NCI-H187 treated with DMSO at 0.1 percent for 48 hours (cell line): ENCODE measurements at places on chromosomes 16 and 17.

DNA sequence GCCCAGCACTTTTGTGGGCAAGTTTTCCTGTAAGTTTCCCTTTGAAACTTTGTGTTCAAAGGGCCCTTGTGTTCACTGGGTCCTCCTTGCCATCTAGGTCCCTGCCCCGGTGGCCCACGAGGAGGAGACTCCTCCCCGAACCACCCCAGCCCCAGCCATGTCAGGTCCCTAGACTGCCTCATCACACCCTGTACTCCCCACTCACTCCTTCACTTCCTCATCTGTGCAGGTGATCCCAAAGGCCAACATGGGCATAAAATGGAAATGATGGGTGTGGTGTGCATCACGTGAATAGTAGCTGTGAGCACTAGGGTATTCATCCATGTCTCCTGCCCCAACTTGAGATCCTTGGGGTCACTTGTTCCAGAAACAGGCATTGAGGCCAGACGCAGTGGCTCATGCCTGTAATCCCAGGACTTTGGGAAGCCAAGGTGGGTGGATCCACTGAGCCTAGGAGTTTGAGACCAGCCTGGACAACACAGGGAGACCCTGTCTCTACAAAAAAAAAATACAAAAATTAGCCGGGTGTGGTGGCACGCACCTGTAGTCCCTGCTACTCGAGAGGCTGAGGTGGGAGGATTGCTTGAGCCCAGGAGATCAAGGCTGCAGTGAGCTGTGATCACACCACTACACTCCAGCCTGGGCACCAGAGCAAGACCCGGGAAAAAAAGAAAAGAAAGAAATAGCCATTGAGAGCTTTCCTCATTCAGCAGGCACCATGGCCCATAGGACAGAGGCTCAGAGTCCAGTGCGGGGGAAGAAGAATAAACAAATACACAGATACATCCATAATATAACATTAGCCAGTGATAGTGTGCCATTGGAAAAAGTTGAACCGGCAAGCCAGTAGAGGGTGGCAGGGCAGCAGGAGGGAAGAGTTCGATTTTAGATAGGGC, 74.5 kb downstream of the KATNIP start:
- DNase-seq = no peak

- DNase-seq = no peak
Observed at GRCh38 chr16:12214509-12214908, 238.0 kb downstream of the SNX29 start.

- DNase-seq = no peak
Observed at GRCh38 chr17:43479948-43480347, 3.8 kb upstream of the DHX8 start.

DNA sequence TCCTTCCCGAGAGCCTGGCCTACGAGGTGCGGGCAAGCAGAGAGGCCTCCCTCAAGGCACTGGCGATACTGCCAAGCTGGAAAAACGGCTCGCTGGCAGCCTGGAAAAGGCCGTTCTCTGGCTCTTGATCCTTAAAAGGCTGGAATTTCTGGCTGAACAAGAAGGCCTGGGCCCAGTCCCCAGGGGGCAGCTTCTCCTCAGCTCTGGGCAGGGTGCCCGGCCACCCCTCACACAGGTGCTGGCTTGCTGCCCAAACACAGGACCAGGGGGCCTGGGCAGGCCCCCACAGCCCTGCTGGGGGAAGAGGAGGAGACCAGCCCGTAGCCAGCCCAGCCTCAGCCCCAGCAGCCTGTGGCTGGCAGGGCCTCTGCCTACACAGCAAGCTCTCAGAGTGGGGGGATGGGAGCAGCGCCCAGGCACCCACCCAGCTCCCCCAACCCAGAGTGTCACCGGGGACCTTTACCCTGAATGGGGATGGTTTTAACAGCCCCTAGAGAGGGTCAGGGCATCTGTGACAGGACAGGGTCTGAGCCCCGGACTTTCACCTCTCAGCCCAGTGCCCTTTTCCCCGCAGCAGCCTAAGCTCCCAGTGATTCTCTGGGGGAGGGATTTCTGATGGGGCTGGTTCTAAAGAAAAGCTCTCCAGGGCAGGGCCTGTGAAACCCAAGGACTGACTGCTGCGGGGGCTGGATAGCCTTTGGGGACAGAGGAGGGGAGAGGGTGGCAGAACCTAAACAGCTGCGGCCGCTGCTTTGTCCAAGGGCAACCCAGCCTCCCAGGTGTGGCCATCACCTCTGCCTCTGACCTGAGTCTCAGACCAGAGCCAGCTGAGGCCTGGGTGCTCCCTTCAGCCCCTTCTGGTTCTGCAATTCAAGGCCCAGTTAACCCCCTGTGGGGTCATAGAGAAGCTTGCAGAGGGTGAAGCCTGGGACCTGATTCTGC, 38.6 kb upstream of the TOB1 start:
- no peak for DNase-seq

- no peak for DNase-seq
Observed at GRCh38 chr17:78242024-78242742, 10.8 kb downstream of the TMEM235 start.

- DNase-seq = no peak
Observed at GRCh38 chr17:50155115-50155819, 4.8 kb upstream of the PPP1R9B start.

- DNase-seq = no peak
Observed at GRCh38 chr16:85861095-85861825, 37.7 kb upstream of the IRF8 start.

GRCh38 chr17:38885728-38886642, 16.1 kb downstream of the LASP1 start:
- DNase-seq = no peak

- DNase-seq = no peak
Observed at GRCh38 chr17:64326420-64327054, 63.5 kb upstream of the TEX2 start.

DNA sequence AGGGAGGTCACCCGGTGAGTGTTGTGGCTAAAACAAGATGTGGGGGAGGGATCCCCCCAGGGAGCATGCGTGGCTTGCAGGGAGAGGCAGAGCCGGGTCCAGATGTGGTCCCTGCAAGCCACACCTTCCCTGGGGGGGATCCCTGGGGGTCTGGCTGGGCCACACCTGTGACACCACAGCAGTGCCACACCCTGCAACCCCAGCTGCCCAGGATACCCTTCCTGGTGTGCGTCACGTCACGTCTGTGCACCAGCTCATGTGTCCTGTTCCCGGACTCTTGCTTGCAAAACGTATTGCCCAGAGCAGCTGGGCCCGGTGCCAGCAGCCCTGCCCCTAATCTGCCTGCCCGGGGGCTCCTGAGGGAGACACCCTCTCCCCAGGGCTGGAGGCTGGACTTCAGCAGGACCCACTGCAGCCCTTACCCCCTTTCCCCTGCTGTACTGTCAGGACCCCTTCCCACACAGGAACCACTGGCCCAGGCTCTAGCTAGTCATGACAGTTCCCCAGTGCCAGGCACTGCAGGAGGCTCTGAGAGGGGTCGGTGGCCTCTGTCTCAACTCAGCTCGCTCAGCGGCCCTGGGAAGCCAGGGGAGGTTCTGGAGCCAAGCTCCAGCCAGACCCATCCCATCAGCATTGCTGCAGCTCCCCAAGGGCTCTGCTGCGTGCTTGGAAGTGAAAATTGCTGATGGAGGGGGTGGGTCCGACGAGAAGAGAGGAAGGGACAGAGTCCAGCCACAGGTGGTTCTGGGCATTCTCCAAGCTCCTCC, 25.8 kb upstream of the ACSF3 start:
- no peak for DNase-seq

DNA sequence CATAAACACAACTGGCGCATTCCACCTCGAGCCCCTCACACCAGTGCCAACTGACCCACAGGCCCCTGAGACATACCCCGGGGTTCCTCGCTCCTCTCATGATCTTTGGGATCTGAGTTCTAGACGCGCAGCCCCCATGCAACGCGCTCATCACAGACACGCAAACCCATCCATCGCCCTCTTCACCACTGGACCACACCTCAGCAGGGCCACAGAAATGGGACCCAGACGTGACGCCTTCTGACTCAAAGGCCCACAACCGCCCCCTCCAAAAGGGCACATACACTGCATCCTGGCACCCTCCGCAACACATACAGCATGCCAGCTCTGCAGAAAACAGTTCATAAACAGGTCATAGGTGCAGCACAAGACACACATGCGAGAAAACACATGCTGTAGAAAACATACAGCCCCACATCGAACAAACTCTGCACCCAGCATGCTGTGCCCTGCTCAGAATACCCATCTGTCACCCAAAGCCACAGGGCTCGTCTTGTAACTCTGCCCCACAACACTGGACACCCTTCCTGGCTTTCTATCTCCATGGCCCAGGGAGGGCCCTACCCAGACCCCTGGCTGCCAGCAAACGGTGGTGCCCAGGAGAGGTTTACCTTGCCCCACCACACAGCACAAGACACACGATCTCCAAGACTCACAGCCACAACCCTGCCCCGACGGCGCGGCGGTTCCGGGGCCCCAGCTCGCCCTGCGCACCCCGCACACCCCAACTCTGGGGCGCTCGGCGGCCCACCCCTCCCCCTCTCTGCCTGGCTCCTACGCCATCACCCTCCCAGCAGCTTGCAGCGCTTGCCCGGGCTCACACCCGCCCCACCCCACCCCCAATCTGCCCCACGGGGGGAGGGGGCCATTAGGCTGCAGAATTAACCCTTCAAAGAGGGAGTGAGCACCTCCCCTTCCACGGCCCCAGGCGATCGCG, 887 bp downstream of the ZBTB4 start:
- DNase-seq = no peak

DNA sequence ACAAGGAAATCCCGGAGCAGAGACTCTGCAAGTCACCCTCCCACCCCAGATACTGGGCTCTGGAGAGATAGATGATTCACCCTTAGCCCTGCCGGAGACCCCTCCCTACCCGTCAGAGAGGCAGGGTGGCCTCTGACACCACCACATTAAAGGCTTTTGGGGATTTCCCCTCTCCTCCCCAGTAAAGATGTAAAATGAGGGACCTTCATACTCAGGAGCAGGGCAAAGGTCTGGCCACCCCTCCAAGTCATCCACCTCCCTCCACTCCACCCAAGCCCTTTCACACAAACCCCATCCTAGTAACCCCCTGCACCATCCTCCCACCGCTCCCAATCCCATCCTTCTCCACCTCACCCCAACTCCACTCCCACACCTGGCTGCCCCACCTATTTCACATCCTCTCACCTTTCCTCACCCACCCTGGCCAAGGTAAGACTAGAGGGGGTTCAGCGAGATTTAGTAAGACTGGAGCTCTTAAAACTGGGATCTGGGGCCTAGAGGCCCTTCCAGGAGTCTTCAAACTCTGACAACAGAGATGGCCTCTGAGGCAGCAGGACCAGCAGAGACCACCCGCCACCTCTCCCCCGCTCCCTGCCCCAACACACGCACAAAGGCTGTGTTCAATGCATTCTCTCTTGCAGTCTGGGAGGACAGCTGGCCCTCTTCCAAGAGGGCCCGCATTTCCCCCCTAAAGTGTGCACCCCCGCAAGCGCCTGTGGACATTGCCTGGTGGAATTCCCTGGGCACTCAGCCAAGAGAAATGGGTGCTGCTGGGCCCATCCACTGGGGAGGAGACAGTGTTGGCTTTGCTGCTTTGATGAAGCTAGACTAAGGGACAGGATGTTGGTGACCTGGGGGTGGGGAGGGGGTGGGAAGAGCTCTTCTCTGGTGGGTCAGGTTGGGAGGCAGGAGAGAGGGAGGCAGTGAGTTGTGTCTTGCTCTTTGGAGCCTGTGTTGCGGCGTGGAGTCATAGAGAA, 1.1 kb downstream of the ABAT start:
- DNase-seq = no peak

GRCh38 chr17:48523010-48523409, 7.8 kb downstream of the HOXB1 start:
- no peak for DNase-seq

- peak; percentile 33 for DNase-seq
Observed at GRCh38 chr16:81481207-81481821, 36.7 kb downstream of the CMIP start.

- no peak for DNase-seq
Observed at GRCh38 chr16:89687092-89687940, 827 bp downstream of the CDK10 start.

GRCh38 chr16:58938811-58939210, 204.7 kb upstream of the GOT2 start:
- no peak for DNase-seq

GRCh38 chr17:10292057-10292937, 80.5 kb downstream of the MYH13 start:
- no peak for DNase-seq

DNA sequence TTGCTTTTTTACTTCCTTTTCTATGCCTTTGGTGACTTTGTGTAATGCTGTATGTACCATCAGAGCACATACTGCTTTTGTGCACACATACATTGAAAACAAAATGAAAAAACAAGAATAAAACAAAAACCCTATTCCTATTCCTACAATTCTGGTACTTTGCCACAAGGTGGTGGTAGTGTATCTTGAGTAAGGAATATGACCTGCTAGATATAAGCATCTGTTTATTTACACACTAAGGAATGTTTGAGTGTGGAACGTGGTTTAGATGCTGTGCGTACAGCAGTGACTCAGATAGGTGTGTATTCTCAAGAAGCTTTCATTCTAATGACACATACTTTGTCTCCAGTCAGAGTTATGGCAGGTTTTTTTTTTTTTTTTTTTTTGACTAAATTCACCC, 606.2 kb downstream of the WWOX start:
- DNase-seq = peak; percentile 7

GRCh38 chr17:74179576-74179975, 23.9 kb upstream of the RPL38 start:
- no peak for DNase-seq

DNA sequence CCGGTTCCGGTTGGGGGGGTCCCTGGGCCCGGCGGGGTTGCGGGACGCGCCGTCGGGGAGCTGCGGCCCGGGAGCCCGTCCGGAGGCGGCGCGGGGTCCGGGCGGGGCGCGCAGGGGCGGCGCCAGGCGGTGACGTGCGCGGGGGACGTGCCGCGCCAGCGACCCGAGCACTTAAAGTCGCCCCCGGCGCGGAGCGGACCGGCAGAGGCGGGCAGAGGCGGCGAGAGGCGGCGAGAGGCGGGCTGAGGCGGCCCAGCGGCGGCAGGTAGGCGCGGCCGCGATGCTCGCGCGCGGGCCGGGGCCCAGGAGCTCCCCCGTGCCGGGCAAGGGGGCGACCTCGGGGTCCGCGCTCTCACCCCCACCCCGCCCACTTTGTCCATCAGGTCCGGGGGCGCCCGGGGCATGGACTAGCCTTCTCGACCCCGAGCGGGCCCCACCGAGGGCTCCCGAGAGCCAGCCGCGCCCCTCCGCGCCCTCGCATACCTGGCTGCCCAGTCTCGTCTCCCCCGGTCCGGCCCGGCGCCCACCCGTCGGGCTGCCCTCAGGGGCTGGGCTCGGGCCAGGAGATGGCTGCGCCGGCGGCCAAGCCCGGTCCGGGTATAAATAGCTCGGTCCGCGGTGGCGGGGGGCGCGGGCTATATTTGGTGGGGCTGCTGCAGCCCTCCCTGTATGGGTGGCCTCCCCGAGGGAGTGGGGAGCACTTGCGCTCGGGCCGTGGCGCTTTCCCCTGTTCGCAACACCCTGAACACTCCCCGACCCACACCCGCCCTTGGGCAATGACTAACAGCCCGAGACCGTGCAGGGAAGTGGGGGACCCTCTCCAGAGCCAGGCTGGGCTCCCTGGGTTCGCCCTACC, at the start of gene SLC16A3:
Gene SLC16A3, plus strand, starts transcription at position 201 of the 856 bp plus-strand sequence. CDS start 6,967 bp downstream, outside the sequence.
- DNase-seq = no peak

GRCh38 chr16:11784038-11784369, 13.1 kb downstream of the ZC3H7A start:
- DNase-seq = no peak

- DNase-seq = no peak
Observed at GRCh38 chr16:85554889-85555718, 58.0 kb upstream of the GSE1 start.

GRCh38 chr16:24825696-24826095, 20.1 kb upstream of the SLC5A11 start:
- DNase-seq = no peak

GRCh38 chr16:73793260-73793659, 503.4 kb upstream of the PSMD7 start:
- DNase-seq = no peak
